ENCODE measurements at places on chromosomes 3 and 15.
A peak's percentile ranks its signal among the peaks of the same experiment; 100 is the strongest.

DNA sequence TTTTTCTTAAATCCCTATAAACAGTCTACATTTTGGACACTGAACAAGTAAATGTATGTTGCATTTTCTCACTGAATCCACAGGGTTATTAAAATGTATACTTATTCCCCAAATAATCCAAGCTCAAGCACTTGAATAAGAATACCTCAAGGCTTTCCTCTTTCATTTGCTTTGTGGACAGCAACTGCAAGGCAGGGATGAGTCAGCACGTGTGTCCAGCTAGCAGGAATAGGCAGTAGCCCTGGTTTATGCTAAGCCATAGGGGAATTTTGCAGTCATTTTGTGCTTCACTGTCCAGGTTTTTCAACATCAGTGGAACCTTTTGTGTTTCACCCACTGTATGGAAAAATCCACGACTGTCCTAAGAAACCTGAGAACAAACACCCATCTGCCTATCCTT, 96.7 kb upstream of the KCNMB2 start:
- DNase-seq, result no peak

- DNase-seq, result no peak
Observed at GRCh38 chr3:14481018-14481645, 59.0 kb downstream of the GRIP2 start.

- no peak for DNase-seq
Observed at GRCh38 chr3:16462679-16463078, 50.8 kb downstream of the RFTN1 start.

DNA sequence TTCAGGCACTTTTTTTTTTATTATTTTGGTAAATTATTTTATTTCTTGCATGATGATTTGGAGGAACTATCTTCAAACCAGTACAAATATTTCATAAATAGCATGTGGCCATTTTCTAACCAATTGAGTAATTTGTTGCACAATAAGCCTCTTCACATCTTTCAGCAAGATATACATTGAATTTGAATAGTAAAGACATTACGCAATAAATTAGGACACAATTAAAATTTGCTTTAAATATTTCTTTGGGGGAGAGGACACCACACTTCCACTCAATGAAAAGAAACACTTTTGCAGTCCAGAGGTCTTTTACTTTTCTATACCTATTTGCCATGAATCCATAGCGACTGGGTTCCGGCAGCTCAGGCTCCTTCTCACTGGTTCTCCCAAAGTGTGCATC, 762.6 kb upstream of the GOLIM4 start:
- DNase-seq, result no peak

DNA sequence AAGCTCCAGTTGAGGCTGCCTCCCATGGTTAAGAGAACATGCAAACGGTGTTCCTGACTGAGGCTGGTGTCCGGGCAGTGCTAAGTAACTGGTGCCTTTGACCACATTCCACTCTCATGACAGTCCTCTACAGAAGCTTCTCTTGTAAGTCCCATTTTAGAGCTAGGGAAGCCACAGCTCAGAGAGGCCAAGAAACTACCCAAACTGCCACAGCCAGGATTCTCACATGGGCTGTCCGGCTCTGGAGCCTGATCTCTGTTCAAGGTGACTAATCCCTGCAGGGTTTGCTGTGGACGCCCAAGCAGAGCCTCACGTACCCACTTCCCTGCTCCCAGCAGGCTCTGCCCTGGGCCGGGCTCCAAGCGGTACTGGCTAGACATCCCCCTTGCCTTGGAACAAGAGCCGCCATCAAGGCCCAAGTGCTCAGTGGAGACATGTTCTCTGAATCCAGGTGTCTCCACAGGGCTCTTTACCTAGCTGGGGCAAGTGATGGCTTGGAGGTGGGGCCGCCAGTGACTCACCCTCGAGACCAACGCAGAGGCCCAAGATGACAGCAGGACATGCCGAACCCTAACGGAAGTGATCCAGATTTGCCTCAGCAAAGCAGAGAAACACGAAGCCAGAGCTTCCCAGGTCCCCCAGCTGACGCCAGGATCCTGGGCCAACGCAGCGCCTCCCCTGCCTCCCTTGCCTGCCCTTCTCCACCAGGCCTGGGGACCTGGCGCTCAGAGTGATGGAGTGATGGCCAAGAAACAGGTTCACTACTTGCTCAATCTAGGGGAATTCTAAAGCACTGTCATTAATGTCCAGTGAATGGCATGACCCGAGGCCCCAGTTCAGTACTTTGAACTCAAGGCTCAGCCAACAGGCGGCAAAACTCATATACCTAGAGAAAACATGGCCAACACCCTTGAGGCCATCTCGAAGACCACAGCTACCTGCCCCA, 24.4 kb downstream of the KLHL25 start:
- no peak for DNase-seq

DNA sequence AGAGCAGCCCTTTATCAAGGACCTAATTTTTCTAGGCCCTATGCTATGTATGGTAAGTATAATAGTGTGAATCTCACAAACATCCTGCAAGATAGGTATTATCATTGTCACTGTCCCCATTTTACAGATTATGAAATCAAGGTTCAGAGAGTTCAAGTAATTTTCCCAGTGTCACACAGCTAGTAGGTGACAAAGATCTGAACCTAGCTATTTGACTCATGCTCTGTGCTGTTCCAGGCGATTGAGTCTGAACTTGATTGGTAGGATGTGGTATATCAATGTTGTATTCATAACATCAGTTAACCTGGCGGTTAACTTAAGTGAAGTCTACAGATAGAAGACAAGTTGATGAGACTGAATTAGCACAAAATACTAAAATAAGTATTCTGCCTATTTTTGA, 229.9 kb downstream of the CHST2 start:
- DNase-seq, result no peak

GRCh38 chr15:80578206-80578595, 116.9 kb upstream of the ABHD17C start:
- DNase-seq, result no peak

- no peak for DNase-seq
Observed at GRCh38 chr15:33801954-33802353, 166.3 kb upstream of the CHRM5 start.

DNA sequence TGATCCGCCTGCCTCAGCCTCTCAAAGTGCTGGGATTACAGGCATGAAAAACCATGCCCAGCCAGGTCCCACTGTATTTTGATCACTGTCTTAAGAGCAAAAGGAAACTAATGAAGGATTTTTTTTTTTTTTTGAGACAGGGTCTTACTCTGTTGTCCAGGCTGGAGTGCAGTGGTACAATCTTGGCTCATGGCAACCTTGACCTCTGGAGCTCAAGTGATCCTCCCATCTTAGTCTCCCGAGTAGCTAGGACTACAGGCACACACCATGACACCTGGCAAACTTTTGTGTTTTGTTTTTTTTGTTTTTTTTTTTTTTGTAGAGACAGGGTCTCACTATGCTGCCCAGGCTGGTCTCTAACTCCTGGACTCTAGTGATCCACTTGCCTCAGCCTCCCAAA, 6.4 kb downstream of the EMC3 start:
- DNase-seq, result no peak

DNA sequence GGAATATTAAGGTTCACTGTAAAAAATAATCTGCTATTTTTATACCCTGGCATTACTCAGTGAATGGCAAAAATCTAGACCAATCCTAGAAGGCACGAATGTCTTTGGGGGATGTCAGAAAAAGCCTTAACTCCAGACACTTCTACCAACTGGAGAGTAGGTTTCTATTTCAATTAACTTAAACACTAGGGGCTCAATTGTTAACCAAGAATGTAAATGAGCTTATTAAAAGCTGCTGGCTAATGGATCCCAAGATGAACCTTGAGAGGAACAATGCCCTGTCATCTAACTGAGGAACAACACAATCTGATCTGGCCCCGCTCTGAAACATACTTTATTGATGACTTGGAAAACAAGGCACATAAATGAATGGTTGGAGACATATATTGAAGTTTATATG, 701.4 kb downstream of the FHIT start:
- DNase-seq, result no peak

GRCh38 chr3:157029365-157029790, 130.6 kb downstream of the CCNL1 start:
- DNase-seq, result no peak

GRCh38 chr3:14791343-14791945, 27.3 kb upstream of the FGD5 start:
- peak; percentile 45 for DNase-seq

DNA sequence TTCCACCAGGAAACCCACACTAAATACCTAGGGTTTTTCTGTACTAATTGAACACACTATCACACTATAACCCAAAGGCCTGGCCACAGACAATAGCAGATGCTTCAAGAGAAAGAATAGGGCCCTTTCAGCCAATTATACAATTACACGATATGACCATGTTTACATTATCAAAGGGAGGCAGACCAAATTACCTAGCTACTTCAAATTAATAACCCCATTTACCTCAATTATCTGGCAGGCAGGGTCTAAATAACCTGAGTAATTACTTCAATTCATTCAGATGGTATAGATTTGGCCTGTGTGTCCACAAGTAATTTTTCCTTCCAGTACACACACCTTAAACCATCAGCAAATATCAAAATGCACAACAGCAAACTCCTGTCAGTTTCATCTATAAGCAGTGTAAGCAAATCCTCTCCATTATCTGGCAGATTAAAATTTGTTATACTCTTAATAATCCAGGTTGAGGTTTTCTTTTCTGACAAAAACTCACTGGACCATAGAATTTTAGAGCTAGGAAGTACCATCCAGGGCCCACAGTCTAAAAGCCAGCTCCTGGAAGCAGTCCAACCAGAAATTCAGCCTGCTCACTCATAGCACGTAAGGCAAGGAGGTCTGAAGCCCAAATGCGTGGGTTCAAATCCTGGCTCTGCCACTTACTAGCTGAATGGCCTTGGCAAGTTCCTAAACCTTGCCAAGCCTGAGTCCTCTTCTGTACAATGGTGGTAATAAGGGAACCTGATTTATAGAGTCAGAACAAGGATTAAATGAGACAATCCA, 51.8 kb downstream of the RFTN1 start:
- no peak for DNase-seq

- no peak for DNase-seq
Observed at GRCh38 chr3:48970586-48970985, 19.5 kb upstream of the P4HTM start.

DNA sequence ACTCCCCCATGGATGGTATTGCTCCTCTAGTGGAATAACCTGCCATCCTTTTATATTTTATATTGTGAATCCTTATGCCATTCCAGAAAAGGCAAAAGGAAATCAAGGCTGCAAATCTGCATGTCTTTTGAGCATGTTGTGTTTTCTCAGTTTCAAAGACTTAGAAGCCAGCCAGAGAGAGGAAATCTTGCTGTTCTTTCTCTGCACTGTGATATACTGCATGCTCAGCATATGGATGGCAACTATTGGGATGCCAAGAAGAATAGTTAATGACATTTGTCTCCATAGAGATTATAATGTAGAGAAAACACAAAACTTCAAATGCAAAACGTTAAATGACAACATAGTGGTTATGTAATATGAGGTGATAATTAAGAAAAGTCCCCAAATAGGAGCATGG, 106.0 kb upstream of the NUDT16 start:
- DNase-seq, result no peak

DNA sequence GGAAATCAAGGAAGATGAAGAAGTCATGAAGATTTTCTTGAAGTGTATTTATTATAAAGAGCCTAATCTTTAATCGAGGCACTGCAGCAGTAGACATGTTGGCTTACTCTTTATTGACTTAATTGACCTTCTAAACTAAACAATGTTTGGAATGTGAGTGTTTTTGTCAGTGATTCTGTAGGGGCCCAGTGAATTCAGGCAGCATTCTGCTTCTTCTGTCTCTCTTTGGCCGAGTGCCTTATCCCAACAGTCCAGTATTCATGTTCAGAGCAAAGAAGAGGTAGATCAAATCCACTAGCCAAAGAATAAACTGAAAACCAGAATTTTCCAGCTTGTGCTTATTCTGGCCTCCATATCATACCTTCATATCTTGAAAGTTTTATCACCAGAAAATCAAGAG, 55.7 kb downstream of the RLBP1 start:
- DNase-seq, result no peak

- DNase-seq, result no peak
Observed at GRCh38 chr15:48784756-48785155, 26.1 kb downstream of the CEP152 start.

DNA sequence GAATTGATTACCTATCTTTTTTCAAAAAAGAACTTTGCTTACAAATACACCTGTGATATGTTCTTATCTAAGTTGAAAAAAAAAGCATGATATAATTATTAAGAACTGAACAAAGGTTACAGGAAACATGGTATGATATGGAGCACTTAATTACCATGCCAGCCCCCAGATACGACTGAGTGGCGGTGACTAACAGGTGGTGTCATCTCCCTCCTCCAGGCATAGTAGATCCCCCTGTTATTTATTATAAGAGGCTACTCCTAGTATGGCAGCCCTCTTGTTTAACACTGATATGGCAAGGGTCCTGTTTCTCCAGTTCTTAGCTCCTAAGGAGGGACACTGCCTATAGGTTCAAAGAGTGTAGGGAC, 31.0 kb upstream of the TM4SF4 start:
- no peak for DNase-seq

DNA sequence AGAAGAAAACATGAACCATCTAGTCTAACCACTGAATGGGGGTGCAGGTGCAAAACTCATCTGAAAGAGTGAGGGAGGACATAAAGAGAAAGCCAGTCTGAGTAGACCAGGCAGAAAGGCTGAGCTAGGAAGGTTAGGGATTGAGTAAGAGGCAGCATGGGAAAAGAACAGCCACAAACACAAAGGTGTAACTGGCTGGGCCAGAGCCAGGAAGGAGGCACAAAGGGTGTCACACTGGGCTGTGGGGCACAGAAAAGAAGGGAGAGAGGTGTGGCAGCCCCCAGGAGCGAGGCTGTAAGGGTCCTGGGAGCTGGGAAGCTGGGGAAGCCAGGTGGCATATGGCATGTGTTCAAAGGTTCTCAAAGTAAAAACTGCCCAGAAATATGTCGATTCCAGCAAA, 18.7 kb downstream of the IGSF11 start:
- DNase-seq, result no peak

- DNase-seq, result no peak
Observed at GRCh38 chr15:91472316-91472756, 372.3 kb downstream of the SV2B start.

DNA sequence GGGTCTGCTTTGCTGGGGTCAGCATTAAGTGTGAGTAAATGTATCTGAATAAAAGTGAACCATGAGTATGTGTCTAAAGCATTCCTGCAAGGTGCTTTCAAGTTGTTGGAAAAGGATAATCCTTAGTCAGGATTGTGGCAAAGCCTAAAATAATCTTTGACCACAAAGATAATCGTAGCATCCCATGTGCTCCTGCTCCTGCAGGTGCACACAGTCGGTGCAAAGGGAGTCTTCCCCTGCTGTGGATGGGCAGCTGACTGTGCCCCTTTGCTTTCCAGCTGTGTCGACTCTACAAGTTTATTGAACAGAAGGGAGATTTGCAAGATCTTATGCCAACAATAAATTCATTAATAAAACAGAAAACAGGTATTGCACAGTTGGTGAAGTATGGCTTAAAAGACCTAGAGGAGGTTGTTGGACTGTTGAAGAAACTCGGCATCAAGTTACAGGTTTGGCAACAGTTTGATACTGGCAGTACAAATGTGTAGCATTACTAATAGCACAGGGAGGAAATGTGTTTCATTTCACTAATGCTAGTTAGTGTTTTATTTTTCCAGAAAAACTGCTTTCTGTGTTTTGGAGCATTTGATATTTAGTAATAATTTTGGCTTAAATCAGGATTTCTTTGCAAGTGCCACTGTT, 22.6 kb downstream of the SRP14 start:
- DNase-seq, result no peak

Measured in activated CD4-positive, alpha-beta T cell treated with anti-CD3 and anti-CD28 coated beads for 24 hours (primary cell).